ENCODE measurements at places on chromosomes 6 and 20.

- no peak for DNase-seq
Measured at GRCh38 chr6:150006961-150007464, 18.3 kb downstream of the RAET1L start.

DNA sequence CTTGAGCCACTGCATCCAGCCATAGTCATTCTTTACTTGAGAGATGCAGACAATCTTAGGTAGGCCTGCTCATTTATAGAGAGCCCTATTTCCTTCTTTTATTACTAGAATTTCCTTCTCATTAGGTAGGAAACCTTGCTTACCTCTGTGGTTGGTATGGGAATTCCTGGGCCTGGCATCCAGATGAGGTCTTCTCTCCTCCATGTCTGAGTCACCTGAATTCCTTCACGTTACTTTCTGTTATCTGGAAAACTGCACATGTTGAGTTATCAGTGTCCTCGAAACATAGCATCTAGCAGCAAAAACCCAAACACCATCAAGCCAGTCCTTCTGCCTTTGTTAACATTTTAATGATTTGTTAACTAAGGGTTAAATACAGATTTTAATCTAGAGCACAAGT lies 2.2 kb downstream of the ZNFX1 start:
- DNase-seq = no peak

GRCh38 chr6:1518855-1519254 lies 90.9 kb upstream of the FOXC1 start:
- no peak for DNase-seq

GRCh38 chr6:157811476-157812173 lies 11.4 kb upstream of the SNX9 start:
- DNase-seq = no peak

- DNase-seq = no peak
Measured at GRCh38 chr6:24991810-24992467, 56.2 kb upstream of the RIPOR2 start.

DNA sequence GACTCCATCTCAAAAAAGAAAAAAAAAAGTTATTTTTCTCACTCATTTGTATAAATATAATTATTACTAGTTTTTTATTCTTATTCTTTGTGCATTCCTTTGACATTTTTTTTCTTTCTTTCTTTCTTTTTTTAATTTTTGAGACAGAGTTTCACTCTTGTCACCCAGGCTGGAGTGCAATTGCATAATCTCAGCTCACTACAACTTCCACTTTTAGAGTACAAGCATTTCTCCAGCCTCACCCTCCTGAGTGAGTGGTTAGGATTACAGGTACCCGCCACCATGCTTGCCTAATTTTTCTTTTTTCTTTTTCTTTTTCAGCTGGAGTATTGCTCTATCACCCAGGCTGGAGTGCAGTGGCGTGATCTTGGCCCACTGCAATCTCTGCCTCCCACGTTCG lies 51.4 kb upstream of the JARID2 start:
- no peak for DNase-seq

- no peak for DNase-seq
Measured at GRCh38 chr20:51413857-51414256, 128.7 kb downstream of the NFATC2 start.

- DNase-seq = no peak
Measured at GRCh38 chr6:57108691-57109090, 18.7 kb downstream of the ZNF451 start.

DNA sequence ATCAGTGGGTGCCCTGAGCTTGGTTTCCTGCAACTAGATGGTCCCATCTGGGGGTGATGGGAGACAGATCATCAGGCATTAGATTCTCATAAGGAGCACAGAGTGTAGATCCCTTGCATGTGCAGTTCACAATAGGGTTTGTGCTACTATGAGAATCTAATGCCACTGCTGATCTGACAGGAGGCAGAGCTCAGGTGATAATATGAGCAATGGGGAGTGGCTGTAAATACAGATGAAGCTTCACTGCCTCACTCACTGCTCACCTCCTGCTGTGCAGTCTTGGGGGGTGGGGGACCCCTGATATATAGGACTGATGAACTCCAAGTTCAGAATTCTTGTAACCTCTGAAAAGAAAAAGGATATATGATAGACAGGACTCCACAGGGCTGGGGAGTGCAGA lies 108.0 kb downstream of the RIN2 start:
- no peak for DNase-seq

- DNase-seq = no peak
Measured at GRCh38 chr6:28977341-28978132, 27.6 kb downstream of the ZNF311 start.

DNA sequence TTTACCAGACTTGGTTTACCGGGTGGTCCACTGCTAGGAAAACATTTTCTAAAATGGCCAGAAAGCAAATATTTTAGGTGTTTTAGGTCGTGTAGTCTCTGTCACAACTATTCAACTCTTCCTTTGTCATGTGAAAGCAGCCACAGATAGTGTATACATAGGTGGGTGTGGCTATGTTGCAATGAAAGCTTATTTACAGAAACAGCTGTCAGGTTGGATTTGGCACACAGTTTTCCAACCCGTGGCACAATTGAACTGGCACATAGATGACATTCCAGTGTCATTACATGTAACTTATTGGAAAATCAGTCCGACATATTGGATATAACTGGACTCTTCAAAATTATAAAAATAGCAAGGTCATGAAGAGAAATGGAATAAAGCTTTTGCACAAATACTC lies 68.9 kb upstream of the KCNQ5 start:
- no peak for DNase-seq

- no peak for DNase-seq
Measured at GRCh38 chr6:16911088-16911487, 149.8 kb upstream of the ATXN1 start.

GRCh38 chr20:58706975-58707681 lies 14.5 kb downstream of the NPEPL1 start:
- peak; percentile 11 for DNase-seq

GRCh38 chr20:46330831-46331371 lies 22.6 kb upstream of the CDH22 start:
- no peak for DNase-seq
